ENCODE measurements at places on chromosomes 5 and 9. TPM values are rescaled to one million over a fixed set of nuclear protein-coding genes. Genes with fewer than 3 reads are reported as not detected.

Gene PCDHGC4
- 0.64 TPM for total RNA-seq

Gene RASA1
- 28.8 TPM for total RNA-seq

Gene MAST4
- 20.8 TPM for total RNA-seq

Gene SLC34A3
- not detected for total RNA-seq

Gene TAF11L10
- not detected for total RNA-seq

DNA sequence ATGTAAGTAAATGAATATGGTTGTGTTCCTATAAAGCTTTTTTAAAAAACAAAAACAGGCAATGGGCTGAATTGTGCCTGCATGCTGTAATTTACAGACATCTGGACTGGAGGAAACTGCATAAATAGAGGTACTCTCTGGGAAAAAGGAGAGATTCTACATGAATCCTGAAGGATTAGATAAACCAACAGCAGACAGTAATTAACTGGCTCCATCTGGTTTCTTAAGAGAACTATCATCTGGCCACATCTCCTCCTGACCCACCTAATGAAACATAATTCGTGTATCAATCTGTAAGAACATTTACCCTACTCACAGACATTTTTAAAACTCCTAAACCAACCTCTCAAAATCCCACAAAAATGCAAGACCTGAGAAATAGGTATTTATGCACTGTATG, 528.1 kb upstream of the ST8SIA4 start:
- no peak for DNase-seq

DNA sequence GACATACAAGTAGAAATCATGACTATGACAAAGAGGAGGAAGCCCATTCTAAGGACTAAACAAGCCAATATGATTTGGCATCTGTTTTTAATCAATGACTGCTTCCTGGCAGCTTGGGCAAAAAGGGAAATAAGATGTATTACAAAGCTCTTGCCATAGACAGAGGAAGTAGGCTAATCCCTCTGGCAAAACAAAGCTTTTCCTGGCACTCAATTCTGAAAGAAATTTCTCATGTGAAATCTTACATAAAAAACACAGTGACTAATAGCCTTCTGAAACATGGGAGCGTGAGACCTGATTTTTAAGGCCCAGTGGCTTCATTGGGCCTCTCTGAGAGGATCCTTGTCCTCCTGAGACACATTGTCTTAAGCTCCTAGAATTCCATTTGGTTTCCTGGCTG, 93.6 kb downstream of the COL23A1 start:
- no peak for DNase-seq

- no peak for DNase-seq
Measured at GRCh38 chr5:160327818-160328217, 15.5 kb upstream of the CCNJL start.

DNA sequence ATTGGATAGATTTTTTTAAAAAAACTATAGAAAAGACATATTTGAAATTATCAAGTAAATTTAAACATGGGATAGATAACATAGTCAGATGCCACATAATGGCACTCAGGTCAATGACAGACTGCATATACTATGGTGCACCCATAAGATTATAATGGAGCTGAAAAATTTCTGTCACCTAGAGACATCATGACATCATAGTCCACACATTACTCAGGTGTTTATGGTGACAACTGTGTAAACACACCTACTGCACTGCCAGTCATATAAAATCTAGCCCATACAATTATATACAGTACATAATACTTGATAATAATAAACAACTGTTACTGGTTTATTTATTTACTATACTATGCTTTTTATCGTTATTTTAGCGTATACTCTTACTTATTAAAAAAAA, 58.6 kb downstream of the CPLANE1 start:
- DNase-seq: no peak

DNA sequence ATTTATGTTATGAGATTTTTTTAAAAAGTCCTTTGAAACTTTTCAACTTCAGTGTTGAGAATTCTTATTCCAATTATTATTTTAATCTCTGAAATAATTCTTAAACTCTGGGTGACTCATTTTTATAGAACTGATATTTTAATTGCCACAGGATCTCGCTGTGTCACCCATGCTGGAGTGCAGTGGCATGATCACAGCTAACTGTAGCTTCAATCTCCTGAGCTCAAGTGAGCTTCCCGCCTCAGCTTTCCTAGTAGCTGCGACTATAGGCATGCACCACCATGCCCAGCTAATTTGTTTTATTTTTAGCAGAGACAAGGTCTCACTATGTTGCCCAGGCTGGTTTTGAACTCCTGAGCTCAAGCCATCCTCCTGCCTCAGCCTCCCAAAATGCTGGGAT, 41.0 kb downstream of the DIMT1 start:
- no peak for DNase-seq

DNA sequence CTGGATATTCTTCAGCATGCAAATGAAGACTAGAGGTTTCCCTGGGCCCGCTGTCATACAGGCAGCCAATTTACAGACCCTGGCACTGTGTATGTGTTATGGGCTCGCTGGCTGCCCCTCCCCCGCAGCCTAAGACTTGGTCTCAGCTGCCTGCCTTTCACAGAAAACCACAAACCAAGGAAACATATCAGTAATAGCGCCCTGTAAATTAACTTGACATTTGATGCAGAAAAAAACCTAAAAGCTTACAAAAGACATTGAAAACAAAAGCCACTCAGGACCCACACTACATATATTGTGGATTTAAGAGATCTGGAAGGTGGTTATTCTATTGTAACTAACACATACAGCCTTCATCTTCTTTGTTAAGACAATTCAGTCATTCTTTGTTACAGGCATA, 287.0 kb upstream of the TMEM161B start:
- no peak for DNase-seq

DNA sequence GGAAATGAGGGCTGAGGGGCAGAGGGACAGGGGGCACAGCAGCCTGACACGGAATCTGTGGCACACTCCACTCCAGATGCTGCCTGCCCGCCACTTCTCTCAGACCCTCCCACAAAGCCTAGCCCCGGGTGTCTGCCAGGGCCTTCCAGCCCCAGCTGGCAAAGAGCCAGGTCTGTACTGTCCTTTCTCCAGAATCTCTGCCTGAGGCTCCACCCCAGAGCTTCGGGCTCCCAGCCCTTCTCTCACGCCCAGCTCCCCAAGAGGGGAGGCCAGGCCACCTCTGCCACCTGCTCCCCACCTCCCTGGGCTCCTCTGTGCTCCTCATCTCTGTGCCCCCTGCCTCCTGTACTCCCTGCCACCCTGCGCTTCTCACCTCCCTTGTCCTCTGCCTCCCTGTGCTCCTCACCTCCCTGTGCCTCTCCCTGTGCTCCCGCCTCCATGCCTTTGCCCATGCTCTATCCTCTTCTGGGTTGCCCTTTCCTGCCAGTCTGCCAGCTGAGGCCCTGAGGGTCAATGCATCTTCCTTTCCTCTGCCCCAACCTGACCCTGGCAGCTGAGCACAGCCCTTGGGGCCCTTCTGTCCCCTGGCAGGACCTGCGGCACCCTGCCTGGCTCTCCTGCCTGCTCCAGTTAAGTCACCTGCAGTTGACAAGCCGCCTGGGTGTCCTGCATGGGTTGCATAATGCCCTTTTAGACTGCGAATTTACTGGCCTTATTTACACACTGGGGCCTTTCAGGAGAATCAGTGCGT, 36.4 kb downstream of the RASGEF1C start:
- DNase-seq: no peak

DNA sequence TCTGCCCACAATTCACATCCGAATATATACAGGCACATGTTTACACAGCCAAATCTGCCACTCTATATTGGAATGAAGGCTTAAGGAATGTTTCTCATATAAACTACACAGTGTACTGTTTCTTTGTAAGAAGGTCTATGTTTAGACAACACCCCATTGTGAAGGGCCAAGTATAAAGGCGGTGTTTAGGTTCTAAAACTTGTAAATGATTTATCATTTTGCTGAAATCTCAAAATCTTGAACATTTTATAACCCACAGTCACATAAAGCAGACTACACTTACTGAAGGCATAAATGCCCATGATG, 94.0 kb downstream of the ZNF608 start:
- DNase-seq: no peak

DNA sequence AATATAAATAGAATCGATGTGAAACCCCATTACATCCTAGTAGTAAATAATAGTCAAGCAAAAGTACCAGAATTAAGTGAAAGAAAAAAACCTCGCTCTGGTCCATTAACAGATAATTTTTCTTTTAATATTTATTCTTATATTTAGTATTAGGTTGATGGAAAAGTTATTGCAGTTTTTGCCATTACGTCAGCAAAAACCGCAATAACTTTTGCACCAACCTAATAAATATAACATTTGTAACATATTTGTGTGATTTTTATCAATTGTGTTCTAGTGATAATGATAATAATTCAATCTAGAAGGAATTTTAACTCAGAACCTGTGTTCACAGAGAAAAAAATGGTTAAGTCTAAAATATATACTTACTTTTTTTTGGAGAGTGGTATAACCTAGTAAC, 16.1 kb downstream of the RORB start:
- no peak for DNase-seq
